ENCODE measurements at places on chromosomes 11 and 22.

- DNase-seq, result no peak
These were observed 2.2 kb downstream of the PHRF1 start for GRCh38 chr11:578276-579035.

- no peak for DNase-seq
These were observed 24.3 kb downstream of the KIAA0930 start for GRCh38 chr22:45216133-45217003.

DNA sequence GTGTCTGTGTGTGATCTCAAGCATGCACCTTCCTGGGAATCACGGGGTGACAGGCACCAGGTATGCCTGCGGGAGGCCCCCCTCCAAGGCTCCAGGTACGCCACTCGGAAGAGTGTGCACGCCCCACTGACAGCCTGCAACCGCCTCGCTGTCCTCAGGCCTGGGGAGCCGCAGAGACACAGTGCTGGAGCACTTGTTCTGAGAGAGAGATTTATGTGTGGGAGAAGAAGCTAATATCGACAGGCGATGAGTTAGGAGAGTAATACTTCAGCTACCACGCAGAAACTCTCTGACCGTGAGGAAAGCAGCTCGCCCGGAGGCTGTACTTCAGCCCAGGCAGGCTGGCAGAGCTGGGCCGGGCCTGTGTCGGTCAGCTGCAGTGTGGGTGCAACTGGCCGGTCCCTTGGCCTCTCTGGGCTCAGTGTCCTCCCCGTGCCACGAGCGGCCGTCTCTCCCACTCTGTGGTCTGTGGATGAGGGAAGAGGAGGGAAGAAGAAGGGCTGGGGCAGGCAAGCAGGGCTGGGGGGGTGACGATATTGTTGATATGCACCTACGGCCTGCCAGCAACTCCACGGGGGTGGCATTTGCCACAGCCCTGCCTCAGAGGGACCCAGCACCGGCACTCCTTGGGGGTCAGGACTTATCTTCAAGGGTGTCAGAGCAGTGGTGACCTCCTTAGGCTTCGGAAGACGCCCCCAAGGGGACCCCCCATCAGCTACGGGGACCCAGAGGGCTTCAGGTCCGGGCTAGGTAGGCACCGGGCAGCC is 7.3 kb downstream of the B3GAT1 start:
- DNase-seq, result no peak

GRCh38 chr11:29293825-29294224 is 723.0 kb downstream of the KCNA4 start:
- no peak for DNase-seq

DNA sequence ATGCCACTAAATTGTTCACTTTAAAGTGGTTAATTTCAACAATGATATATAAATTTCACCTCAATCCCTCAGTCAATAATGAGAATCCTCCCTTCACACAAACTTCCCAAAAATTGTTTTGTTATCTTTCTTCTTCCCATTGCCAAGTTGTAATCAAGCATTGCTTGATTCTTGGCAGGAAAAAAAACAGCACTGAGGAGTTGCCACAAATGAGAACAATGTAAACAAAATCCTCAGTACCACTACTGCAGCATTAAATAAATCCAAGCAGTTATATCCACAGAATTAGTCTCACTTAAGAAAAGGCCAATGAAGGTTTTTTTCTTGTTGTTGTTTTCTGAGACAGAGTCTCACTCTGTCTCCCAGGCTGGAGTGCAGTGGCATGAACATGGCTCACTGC is 38.2 kb downstream of the FAM168A start:
- DNase-seq, result no peak

GRCh38 chr11:71212871-71213559 is 39.4 kb downstream of the SHANK2 start:
- DNase-seq, result no peak

DNA sequence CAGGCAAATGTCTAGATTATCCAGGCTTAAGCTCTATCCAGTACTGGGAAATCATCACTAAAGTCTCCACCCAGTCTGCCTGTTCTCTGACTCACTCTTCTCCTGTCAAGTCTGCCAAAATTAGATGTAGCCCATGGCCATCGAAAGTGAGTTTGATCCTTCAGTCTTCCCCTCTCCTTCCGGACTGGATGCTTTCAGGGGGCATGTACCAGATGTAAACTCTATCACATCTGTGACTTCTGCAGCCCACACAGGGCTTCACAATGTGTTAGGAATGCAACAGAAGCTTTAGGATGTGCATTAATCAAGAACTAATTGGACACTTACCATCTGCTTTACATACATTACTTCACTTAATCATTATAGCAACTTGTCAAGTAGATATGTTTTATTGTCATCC is 12.3 kb downstream of the ME3 start:
- no peak for DNase-seq
